ENCODE measurements at places on chromosomes 12 and 14.

DNA sequence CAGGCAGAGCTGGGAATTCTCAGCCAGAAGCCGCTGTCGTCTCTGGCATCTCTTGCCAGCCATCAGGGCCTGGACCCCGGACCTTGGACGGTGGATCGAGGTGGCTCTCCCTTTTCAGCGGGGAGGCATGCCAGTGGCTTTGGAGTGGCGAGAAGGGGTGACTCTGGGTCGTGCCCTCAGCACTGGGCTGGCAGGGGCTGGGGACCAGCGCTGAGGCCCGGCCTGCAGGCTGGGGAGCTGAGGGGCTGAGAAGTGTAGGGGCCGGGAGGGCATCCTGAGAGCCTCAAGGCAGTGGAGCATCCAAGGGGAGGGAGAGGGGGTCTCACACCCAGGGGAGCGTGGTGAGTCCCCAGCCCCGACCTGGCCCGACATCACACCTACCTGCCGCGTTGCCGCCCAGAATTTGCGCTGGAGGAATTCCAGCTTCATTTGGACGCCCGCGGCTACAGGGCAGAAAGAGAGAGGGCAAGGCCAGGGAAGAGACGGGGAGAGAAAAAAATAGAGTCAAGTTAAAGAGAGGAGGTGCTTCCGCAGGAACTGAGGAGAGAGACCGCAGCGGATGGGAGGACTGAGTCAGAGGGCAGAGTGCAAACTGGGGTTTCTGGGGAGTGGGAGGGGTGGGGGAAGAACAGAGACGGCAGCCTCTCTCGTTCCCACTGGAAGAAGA lies 9.0 kb upstream of the LRTM2 start:
- no peak for DNase-seq

- DNase-seq, result no peak
Measured at GRCh38 chr12:11962860-11963259, 107.9 kb upstream of the BCL2L14 start.

- DNase-seq, result no peak
Measured at GRCh38 chr12:12008931-12009611, 61.7 kb upstream of the BCL2L14 start.

- no peak for DNase-seq
Measured at GRCh38 chr14:104294628-104294982, 156.2 kb downstream of the KIF26A start.

GRCh38 chr12:84874125-84874824 lies 38.3 kb downstream of the SLC6A15 start:
- no peak for DNase-seq

- no peak for DNase-seq
Measured at GRCh38 chr14:37991027-37991426, 216.7 kb upstream of the SSTR1 start.

All from stimulated activated CD8-positive, alpha-beta memory T cell treated with anti-CD3 and anti-CD28 coated beads, Interleukin-15, amount 100 ng/mL, for 1 hour (primary cell).